ENCODE measurements at places on chromosomes 3 and 15.

DNA sequence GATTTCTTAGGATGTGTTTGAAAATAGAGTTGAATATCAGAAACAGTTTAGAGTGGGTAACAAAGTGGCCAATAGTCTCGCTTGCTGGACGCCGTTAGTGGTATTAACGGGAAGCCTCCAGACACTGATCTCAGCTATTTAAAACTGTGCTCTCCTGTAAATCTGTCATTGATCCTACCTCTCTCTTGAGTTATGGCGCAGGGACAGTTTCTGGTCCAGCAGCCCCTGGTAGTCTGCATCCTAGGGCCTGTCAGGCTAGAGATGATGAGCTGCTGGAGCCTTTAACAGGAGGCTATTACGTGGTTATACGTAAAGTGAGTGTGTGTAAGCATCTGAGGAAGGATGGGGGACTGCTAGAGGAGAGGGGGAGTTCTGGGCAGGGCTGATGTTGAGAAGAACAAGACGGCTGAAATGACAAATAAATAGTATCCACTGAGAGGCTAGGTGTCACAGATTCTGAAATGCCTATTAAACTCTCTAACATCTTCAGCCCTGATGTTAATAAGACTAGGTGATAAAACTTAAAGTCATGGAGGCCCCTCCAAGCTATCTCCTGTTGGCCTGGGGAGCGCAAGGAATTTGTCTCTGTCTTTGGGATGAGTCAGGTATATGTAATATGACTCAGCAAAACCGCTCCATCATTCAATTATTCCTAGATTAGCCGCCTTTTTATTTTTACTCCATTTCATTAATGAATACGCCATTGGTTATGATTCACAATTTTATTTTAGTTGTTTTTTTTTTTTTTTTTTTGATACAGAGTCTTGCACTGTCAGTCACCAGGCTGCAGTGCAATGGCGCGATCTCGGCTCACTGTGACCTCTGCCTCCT is 155.7 kb downstream of the GREM1 start:
- DNase-seq = no peak

DNA sequence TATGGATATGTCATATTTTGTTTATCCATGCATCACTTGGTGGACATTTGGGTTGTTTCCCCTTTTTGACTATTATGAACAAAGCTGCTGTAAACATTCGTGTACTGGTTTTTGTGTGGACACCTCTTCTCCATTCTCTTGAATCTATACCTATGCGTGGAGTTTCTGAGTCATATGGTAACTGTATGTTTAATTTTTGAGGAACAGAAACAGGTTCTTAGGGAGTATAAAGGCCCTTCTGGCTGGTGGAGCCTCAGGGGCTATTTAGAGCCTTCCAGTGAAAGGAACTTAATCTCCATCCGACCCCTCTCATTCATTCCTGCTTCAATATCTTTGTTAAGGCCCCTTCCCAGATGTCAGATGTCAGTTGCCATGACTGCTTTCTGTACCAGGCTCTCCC is 14.1 kb upstream of the CTXND1 start:
- no peak for DNase-seq

- DNase-seq = no peak
Observed at GRCh38 chr3:168455814-168456213, 360.1 kb upstream of the GOLIM4 start.

DNA sequence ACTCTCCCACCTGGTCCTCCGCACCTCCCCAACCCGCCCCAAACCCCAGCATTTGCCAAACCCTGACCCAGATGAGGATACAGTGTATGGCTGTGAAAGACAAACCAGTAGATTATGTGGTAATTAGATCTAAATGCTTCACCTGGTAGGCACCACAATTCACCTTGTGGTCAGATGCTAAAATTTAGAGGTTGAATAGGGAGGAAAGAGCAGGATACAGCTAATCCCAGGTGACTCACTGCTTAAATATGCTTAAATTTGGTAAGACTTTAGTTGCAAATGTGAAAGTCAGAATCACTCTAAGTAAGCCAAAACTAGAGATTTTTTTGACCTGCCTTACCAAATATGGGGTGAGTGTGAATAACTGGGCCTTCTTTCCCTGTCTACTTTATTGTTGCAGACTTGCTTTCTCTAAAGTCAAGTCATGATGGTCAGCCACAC is 105.5 kb downstream of the MME start:
- DNase-seq = no peak

DNA sequence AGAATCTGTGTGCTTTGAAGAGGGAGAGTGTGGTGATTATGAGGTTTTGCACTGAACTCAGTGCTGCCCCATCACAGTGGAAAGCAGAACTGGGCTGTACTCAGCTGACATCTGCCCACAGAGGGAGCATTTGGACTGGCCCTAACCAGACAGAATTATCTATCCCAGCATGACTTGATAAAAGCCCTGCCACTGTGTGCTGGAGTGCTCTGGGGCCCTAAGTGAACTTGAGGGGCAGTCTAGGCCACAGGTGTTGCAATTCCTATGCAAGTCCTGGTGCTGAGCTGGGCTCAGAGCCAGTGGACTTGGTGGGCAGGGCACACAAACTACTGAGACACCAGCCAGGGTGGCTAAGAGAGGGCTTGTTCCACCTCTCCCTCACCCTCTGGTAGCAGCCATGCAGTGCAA is 269.2 kb upstream of the CTNNB1 start:
- peak; percentile 57 for DNase-seq

Measured in right lobe of liver (tissue), 6 donors.